Endothelial cell of umbilical vein (primary cell): ENCODE measurements at places on chromosomes 7 and 10. TPM values are rescaled to one million over a fixed set of nuclear protein-coding genes. Genes with fewer than 3 reads are reported as not detected.
A peak's percentile ranks its signal among the peaks of the same experiment; 100 is the strongest.

GRCh38 chr7:33423646-33424020, 294.3 kb downstream of the BBS9 start:
- no peak overlapping the region for H3K27ac ChIP-seq
- DNase-seq = peak; percentile 15
- H3K4me1 ChIP-seq = no peaks in the 10 kb centered on the region
- H3K36me3 ChIP-seq = no peaks in the 10 kb centered on the region
- H3K27me3 ChIP-seq = no peaks in the 10 kb centered on the region
- no peak overlapping the region for H3K4me3 ChIP-seq

DNA sequence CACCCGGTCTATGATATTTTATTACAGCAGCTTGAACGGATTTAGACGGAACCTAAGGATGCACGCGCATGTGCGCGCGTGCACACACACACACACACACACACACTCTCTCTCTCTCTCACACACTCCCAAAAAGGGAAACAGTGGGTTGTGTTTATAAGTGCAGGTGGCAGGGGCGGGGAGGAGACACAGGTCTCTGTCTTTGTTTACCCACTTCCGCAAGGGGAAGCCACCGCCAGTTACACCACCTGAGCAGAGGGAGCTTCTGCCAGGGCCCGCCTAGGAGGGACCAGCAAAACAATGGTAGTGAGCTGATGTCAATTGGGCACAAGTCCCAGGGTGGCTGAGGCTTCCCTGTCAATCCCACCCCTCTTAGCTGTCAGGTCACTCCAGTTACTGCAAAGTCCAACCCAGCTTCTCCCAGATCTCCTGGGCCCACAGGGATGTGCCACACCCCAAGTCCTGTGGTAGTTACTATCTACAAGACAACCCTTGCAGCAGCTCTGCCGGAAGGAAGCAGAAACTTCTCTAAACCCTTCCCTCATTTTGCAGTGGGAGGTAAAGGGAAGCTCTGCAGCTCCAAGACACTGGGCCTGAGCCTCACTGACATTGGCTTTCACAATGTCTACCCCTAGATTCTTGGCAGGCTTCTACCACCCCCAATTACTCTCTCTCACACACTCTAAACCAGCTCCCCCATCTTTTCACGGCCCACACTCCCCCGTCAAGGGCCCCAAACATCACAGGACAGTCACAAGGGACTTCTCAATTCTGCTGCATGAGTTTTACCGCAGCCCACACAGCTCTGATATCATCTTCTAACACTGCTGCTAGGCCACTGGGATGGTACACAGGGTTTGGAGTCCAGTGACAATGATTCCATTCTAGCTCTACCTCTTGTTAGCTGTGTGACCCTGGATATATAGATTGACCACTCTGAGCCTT, 17.6 kb downstream of the ANXA11 start:
- H3K4me3 ChIP-seq = no peak overlapping the region
- H3K27ac ChIP-seq = no peak overlapping the region
- H3K36me3 ChIP-seq = no peaks in the 10 kb centered on the region
- H3K4me1 ChIP-seq = no peaks in the 10 kb centered on the region
- no peaks in the 10 kb centered on the region for H3K27me3 ChIP-seq

- no peaks in the 10 kb centered on the region for H3K36me3 ChIP-seq
- H3K4me3 ChIP-seq = no peak overlapping the region
- no peak overlapping the region for H3K27ac ChIP-seq
- H3K27me3 ChIP-seq = peaks cover 87% of the 10 kb centered on the region
- no peaks in the 10 kb centered on the region for H3K4me1 ChIP-seq
These were observed 5.4 kb upstream of the UNCX start for GRCh38 chr7:1227071-1227804.

DNA sequence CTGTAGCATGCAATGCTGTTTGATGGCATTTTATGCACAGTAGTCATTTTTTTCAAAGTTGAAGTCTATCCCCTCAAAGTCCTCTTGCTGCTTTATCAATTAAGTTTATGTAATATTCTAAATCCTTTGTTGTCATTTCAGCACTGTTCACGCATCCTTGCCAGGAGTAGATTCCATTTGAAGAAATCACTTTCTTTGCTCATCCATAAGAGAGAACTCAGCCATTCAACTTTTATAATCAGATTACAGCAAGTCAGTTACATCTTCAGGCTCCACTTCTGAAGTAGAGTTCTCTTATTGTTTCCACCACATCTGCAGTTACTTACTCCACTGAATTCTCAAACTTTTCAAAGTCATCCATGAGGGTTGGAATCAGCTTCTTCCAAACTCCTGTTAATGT, 32.3 kb downstream of the SDHAF3 start:
- DNase-seq = no peak
- no peak overlapping the region for H3K27ac ChIP-seq
- H3K4me3 ChIP-seq = no peak overlapping the region
- no peaks in the 10 kb centered on the region for H3K36me3 ChIP-seq

DNA sequence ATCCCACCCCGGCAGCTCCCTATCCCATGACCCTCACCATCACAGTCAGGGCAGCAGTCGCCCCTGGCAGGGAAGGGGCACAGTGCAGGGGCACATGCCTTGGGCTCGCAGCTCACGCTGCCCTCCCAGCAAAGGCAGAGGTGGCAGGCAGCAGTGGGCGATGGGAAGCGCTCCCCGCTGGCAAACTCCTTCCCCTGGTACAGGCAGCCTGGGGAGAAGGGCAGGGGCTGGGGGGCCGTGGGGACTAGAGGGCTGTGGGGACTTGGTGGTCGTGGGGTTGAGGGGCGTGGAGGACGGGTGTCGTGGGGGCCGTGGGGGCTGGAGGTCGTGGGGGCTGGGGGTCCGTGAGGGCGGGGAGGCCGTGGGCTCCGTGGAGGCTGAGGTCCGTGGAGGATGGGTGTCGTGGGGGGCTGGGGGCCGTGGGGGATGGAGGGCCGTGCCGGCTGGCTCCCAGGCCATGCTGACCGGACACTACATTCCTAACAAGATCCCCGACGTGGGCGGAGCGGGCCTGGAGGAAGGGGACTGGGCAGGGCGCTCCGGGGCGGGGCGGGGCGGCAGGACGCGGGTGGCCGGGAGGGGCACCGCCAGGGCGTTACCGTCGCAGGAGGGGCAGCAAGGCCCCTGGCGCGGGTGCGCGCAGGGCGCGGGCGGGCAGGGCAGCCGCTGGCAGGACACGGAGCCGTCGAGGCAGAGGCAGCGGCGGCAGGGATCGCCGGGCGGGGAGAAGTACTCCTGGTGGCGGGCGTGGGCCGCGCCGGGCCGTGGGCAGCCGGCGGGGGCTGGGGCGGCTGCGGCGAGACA, 20.0 kb downstream of the KCP start:
- H3K4me3 ChIP-seq = no peak overlapping the region
- no peaks in the 10 kb centered on the region for H3K4me1 ChIP-seq
- H3K27me3 ChIP-seq = peaks cover 6% of the 10 kb centered on the region
- no peaks in the 10 kb centered on the region for H3K36me3 ChIP-seq
- no peak overlapping the region for H3K27ac ChIP-seq

The NAT16 gene
- not detected in 2 replicates for total RNA-seq
